ENCODE measurements at places on chromosomes 7 and 10. TPM values are rescaled to one million over a fixed set of nuclear protein-coding genes. Genes with fewer than 3 reads are reported as not detected.
A peak's percentile ranks its signal among the peaks of the same experiment; 100 is the strongest.

The SPRN gene
- polyA plus RNA-seq = 2.6 TPM

DNA sequence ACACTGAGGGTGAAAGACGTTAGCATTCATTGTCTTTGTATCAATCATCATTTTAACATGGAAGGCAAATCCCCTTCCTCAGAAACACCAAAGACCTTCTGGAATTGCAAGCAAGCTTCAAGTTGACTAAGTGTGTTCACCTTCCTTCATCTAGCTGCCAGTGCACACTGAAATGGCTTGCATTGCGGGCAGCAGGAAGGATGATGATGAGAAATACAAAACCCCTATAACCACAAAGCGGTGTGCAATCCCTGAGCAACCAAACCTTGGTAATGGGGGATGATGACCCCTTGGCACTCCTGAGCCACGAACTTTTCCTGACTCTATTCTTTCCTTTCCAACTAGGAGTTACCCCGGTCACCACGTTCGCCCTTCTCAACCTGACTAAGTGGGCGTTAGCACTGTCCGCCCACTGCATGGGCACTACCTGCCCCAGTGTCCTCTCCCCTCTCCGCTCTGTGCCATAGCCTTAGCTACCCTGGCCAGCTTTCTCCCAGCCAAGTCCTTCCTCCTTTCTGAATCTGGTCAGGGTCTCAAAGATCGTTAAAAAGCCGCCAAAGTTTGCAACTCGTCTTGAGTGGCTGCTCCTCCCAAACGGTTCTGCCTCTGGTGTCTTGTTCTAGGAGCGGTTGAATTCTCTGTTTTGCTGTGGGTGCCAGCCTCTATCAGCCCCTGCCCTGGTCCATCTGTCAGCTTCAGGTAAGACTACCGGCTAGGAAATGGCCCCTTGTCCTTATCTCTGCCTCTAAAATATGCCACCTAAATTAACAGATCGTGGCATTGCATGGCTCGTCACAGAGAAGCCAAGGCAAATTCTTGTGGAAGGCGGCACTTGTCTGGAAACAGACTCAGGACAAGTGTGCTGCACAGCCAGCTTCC lies 586 bp upstream of the AOC1 start:
- no peak for DNase-seq

- DNase-seq = peak; percentile 61
Measured at GRCh38 chr7:29609162-29610037, 45.8 kb downstream of the PRR15 start.

- no peak for DNase-seq
Measured at GRCh38 chr10:124301736-124302135, 117.0 kb downstream of the OAT start.

DNA sequence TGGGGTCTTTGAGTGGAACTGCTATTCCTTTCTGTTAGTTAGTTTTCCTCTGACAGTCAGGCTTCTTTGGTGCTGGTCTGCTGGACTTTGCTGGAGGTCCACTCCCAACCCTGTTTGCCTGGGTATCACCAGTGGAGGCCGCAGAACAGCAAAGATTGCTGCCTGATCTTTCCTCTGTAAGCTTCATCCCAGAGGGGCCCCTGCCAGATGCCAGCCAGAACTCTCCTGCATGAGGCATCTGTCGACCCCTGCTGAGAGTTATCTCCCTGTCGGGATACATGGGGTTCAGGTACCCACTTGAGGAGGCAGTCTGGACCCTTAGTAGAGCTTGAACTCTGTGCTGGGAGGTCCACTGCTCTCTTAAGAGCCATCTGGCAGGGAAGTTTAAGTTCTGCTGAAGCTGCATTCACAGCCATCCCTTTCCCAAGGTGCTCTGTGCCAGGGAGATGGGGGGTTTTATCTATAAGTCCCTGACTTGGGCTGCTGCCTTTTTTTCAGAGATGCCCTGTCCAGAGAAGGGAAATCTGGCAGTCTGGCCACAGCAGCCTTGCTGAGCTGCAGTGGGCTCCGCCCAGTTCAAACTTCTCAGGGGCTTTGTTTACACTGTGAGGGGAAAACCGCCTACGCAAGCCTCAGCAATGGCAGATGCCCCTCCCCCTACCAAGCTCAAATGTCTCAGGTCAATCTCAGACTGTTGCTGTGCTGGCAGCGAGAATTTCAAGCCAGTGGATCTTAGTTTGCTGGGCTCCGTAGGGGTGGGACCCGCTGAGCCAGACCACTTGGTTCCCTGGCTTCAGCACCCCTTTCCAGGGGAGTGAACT lies 89.7 kb upstream of the CDK6 start:
- DNase-seq = peak; percentile 66

GRCh38 chr10:127855591-127855881 lies 37.2 kb downstream of the CLRN3 start:
- DNase-seq = no peak

The VWC2 gene
- not detected for polyA plus RNA-seq

- DNase-seq = no peak
Measured at GRCh38 chr7:1673581-1674118, 3.6 kb downstream of the ELFN1 start.

DNA sequence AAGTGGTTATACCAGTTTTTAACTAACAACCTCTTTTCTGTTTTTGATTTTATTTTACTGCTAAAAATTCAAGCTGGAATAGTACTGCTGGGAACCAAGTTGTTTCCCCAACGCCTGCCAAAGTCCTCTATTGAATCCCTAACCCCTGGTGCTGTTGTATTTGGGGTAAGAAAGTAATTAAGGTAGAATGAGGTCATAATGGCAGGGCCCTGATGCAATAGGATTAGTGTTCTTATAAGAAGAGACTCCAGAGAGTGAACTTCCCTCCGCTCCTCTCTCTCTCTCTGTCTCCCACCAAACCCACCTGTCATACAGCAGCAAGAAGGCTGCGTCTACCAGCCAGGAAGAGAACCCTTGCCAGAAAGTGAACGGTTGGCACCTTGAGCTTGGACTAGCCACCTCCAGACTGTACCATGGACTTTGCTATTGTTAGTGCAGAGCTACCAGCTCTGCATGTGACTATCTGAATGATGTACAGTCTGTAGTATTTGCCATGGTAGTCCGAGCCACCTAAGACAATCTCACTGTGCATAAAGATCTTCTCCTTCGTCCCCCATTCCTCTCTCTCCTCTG lies 86.5 kb upstream of the KLF6 start:
- no peak for DNase-seq

The TAC1 gene
- 0.38 TPM for polyA plus RNA-seq

- DNase-seq = no peak
Measured at GRCh38 chr7:132666774-132667172, 90.5 kb upstream of the PLXNA4 start.

GRCh38 chr7:110861163-110861562 lies 229.8 kb upstream of the LRRN3 start:
- DNase-seq = no peak

The TMEM225B gene
- polyA plus RNA-seq = 1.8 TPM

DNA sequence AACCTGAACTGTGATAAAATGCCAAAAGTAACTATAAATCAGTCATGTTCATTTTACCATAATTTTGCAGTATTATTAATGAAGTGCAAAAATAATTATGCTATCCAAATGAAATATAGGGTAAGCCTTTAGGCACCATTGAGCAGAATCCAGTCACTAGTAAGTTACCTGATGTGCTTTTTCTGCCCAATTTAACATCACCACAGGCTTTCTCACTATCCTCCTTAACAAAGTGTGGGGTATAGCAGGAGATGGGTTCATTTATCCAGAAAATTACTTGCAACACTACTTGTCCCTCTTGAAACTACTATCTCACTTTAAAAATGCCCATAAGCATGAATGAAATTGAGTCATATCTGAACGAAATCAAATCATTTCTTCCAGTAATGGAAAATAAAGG lies 211.0 kb downstream of the SEMA3A start:
- DNase-seq = no peak

GRCh38 chr7:88322151-88322550 lies 15.5 kb upstream of the STEAP4 start:
- no peak for DNase-seq

The CPN1 gene
- 4.6 TPM for polyA plus RNA-seq

DNA sequence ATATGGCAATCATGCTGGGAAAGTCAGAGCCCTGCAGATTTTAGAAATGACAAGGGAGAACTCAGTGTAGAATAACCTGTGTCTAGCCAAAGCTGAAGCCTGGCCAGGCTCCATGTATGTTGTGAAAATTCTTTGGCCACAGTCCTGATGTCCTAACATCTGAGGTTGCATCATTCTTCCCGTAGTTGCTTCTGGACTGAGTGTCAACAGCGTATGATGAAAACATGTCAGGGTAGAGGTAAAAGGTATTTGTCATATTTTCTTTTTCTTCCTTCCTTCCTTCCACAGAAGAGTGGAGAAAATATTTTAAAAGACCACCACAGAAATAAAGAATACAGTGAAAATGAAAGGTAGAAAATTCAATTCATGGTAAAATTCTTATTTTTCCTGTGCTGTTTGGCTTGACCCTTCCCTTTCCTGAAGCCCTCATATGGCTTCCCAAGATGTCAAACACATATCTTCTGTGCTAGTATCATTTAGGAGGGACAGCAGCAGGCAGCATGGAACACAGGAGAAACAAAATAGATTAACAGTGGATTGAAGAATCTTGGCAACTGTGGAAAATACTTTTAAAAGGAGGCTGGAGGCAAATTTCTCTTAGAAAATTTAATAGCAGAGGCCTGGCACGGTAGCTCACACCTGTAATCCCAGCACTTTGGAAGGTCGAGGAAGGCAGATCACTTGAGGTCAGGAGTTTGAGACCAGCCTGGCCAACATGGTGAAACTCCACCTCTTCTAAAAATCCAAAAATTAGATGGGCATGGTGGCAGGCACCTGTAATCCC lies 18.9 kb upstream of the NRBF2 start:
- DNase-seq = peak; percentile 61

DNA sequence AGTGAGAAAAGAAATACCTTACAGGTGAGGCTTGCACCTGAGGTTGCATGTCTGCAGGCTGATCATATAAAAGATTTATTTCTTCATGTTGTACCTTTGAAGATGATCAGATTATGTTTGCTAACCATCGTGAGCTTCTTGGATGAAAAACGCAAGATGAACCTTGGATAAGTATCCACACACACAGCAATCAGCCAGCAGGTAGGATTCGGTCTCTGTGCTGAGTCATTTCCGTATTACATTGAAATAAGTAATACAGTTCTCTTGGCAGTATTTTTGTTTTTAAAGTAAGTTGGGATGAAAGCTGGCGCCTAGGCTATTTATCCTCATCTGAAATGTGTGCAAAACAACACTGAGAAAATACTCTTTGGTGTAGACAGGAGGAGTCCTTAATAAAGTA lies 109.0 kb upstream of the PRKCQ start:
- no peak for DNase-seq

DNA sequence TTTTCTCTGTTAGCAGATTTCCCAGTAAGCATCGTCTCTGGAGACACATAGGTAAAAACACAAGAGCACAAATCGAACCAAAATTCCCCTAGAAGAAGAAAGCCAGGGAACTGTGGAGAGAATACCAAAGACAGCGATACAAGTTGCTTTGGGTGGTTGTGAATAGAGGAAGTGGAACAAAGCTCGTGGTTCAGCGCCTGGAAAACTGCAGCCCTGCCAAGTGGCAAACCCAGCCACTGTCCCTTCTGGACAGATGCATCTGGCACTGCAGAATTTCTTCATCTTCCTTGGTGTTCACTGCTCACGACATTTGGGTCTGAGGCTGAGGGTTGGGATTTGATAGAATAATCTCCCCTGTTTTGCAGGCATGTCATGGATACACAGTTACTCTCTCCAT lies 733.8 kb downstream of the PARD3 start:
- no peak for DNase-seq

DNA sequence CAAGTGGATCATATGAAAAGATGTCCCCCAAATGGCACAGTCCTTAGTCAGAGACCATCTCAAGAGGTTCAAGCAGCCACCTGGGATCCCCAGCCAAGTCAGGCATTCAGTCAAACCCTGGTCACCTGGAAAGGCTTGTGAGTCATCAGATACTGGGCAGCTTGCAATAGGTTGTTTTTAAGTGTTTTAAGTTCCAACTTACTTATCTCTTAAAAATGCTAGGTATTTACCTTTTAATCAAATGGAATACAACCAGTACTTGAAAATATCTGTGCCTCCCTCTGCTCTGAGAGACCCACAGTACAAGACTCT lies 262.2 kb downstream of the WDR11 start:
- peak; percentile 40 for DNase-seq

DNA sequence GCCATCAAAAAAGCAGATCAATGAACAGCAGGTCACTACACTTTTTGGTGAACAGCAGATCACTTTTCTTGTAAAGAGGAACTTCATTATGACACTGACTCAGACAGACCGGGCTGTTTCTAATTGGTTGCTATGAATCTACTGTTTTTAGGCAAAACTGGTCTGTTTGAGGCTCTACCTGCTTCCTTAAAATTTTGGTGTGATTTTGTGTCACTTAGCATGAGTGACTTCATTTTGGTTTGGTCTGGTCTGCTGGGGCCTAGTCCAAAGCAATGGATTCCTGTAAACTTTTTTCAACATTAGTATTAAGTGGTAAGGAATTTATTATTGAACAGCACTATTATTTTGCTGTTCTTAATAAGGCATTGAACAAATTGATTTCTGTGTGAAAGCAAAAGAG lies 41.8 kb upstream of the C10orf71 start:
- no peak for DNase-seq

GRCh38 chr10:127398140-127398970 lies 150.8 kb upstream of the NPS start:
- no peak for DNase-seq

DNA sequence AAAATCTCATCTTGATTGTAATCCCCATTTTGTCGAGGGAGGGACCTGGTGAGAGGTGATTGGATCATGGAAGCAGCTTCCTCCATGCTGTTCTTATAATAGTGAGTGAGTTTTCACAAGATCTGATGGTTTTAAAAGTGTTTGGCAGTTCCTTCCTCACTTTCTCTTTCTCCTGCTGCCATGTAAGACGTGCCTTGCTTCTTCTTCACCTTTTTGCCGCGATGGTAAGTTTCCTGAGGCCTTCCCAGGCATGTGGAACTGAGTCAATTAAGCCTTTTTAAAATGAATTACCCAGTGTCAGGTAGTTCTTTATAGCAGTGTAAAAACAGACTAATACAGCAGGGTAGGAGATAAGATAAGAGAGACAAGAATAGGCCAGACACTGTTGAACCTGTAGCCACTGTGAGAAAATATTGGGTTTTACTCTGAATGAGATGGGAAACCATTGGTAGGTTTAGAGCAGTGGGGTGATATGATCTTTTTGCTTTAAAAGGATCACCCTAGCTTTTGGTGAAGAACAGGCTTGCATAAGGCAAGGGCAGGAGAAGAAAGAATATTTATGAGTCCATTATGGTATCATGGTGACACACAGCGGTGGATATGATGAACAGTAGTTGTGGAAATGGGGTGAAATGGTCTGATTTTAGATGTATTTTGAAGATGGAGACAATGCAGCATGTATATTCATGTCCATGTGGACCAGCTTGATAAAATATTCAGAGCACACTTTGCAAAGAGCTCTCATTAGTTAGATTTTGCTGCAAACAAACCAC lies 11.5 kb downstream of the OR6B1 start:
- DNase-seq = no peak

The BMS1 gene
- 14.5 TPM for polyA plus RNA-seq
